Effector CD4-positive, alpha-beta T cell (primary cell): ENCODE measurements at places on chromosomes 6 and 20.

- DNase-seq, result no peak
Measured at GRCh38 chr6:16635810-16636602, 125.3 kb downstream of the ATXN1 start.

GRCh38 chr20:50141811-50142561 lies 11.5 kb downstream of the PEDS1 start:
- DNase-seq, result no peak

GRCh38 chr6:29005183-29005885 lies at the start of gene ZNF311:
Gene ZNF311, minus strand, starts transcription at chr6:29005315. Its CDS starts 1,361 bp downstream, at chr6:29003954.
- DNase-seq, result no peak

DNA sequence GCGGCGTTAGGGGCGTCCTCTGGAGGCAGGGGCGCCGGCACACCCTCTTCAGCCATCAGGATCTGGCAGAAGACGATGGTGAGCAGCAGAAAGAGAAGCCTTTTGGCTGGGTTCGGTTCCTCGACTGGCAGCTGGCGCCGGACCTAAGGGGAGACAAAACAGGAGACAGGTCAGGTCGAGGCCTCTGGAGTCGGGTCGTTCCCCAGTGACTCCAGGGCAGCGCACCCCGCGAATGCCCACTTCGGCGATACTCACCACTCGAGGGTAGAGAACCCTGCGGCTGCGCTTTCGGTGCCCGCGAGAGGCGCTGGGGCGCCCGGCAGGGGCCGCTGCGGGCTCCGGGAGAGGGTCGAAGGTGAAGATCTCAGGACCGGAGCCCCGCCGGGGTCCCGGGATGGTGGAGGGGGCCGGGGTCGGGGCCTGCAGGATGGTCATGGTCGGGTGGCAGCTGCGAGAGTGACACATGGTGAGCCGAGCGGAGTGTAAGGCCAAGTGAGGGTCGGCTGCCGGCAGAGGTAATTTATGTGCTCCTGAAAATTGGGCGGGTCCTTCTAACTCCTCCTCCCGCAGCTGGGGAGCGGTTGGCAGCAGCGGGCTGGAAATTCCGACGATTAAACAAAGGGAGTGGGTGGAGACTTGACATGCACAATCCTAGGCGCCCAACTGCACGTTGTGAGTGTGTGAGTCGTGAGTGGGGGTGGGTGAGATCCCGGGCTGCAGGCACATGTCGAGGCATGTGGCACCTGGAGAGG lies at the start of gene IER3:
TSS of gene IER3 (minus strand) at position 494 of the 752 bp plus-strand sequence. CDS start at position 465, 29 bp downstream.
- DNase-seq, result peak; percentile 54

- DNase-seq, result no peak
Measured at GRCh38 chr20:32709632-32710121, 33.6 kb downstream of the COMMD7 start.

- DNase-seq, result no peak
Measured at GRCh38 chr6:126804332-126805064, 314.0 kb upstream of the RSPO3 start.

- no peak for DNase-seq
Measured at GRCh38 chr20:20446001-20446400, 78.1 kb downstream of the INSM1 start.

DNA sequence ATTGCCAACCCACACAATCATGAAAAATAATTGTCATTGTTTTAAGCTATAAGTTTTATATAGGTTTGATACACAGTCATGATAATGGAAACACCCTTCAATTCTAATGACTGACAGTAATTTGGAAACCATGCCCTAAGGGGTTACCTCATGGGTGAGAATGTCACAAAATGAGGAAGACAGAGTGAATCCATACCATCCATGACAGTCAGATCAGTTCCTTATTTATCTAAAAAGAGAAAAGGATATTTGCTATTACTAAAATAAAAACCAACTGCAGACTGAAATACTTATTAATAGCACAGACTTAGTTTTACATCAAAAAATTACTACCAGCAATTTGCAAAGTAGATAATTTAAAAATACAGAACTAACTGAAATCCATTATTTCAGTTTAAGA lies 437.8 kb downstream of the UTRN start:
- DNase-seq, result no peak

GRCh38 chr6:90139272-90139817 lies 157.3 kb downstream of the BACH2 start:
- DNase-seq, result no peak

- DNase-seq, result no peak
Measured at GRCh38 chr20:63698739-63699465, 2.5 kb downstream of the TNFRSF6B start.

- no peak for DNase-seq
Measured at GRCh38 chr6:157814883-157815282, 8.2 kb upstream of the SNX9 start.

GRCh38 chr20:8807480-8808201 lies 261.2 kb upstream of the PLCB4 start:
- no peak for DNase-seq

GRCh38 chr6:10140824-10141223 lies 274.1 kb downstream of the TFAP2A start:
- no peak for DNase-seq

DNA sequence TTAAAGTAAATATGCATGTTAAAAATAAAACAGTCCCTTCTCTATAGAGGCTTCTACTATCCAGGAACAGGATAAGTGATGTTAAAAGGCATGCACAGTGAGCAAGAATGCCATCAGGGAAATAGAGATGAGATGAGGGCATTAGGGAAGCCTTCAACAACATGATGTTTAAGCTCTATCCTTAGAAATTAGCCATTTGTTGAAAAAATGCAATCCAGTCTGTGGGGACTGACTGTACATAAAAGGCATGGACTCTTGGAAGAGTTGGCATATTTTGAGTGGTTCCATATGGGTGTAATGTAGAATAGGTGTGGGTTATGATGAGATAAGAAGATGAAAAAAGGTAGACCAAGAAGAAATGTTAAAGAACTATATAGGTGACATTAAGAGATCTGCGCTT lies 5.8 kb downstream of the KIAA0319 start:
- no peak for DNase-seq

GRCh38 chr6:3388786-3389185 lies 68.1 kb downstream of the SLC22A23 start:
- DNase-seq, result no peak

GRCh38 chr20:42795111-42795695 lies 394.5 kb downstream of the PTPRT start:
- no peak for DNase-seq

- no peak for DNase-seq
Measured at GRCh38 chr20:51979226-51979625, 176.9 kb upstream of the SALL4 start.

- DNase-seq, result no peak
Measured at GRCh38 chr6:41780551-41781365, at the start of gene PRICKLE4. Gene PRICKLE4, plus strand, starts transcription at chr6:41780782. Its CDS starts 2,692 bp downstream, at chr6:41783474.

DNA sequence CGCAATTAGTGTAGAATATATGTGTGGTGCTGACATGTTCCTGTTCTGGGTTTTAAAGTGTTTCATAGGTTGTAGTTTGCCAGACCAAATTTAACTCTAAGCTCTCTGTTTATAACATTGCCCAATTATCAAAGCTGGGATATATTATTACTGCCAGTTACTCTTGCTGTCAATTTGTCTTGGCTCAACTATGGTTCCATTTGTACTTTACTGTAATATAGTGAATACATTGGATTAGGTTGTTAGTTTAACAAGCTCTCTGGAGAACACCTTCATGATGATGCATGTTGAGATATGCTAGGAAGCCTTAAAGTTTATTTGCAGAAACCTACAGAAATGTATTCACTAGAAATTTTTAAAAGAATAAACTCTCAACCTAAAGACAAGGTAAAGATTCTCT lies 259.6 kb downstream of the ZFAND3 start:
- DNase-seq, result no peak

- DNase-seq, result no peak
Measured at GRCh38 chr20:62997417-62998035, 9.2 kb downstream of the BHLHE23 start.

- no peak for DNase-seq
Measured at GRCh38 chr6:48067886-48068277, 43.1 kb downstream of the PTCHD4 start.

DNA sequence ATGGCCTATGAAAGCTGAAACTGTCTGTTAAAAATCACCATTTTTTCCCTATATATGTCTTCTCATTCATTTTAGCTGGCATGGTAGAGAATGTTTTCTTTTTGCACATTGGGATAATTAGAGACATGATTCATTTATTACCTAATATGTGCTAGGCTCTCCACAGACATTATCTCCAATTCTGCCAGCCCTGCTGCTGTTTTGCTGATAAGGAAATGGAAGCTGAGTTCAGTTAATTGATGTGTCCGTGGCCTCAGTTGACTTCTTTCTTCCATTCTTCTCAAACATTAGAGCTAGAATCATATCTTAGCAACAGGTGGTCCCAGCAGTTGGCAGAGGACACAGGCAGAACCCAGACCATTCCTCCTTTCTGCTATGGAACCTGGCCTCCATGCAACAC lies 644.1 kb upstream of the CITED2 start:
- DNase-seq, result no peak

DNA sequence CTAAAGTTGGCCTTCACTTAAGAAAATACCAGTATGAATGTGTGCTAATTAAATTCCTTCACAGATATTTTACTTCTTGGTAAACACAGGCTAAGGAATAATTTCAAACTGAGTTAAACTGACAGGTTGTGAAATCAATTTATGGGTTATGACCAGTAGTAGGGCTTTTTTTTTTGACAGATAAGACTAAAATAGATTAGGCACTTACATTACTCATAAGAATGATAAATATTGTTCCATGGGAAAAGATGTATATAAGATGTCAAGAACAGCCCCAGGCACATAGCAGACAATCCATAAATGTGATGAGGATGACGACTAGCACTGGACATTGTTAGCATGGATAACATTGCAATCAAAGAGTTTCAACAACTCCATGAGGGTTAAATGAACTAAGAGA lies 22.9 kb downstream of the NT5E start:
- DNase-seq, result no peak

DNA sequence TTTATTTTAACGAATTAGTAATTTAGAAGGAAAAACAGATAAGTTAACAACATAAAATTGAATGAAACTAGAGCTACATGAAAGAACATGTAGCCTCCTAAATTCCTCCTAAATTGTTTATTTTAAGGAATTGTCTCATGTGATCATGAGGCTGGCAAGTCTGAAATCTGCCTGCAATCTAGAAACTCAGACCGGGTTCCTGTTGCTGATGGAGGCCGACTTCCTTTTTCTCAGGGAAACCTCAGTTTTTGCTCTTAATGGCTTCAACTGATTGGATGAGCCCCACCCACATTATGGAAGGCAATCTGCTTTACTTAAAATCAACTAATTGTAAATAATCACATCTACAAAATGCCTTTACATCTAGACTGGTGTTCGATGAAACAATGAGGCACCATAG lies 267.6 kb upstream of the PRND start:
- no peak for DNase-seq
